ENCODE measurements at places on chromosomes 1 and 21. TPM values are rescaled to one million over a fixed set of nuclear protein-coding genes. Genes with fewer than 3 reads are reported as not detected.

- no peaks in the 10 kb centered on the region for H3K36me3 ChIP-seq
- no peak overlapping the region for H3K27ac ChIP-seq
- H3K4me1 ChIP-seq = no peaks in the 10 kb centered on the region
- DNase-seq = no peak
- H3K27me3 ChIP-seq = no peaks in the 10 kb centered on the region
These were observed 104.8 kb downstream of the RGL1 start for GRCh38 chr1:183909672-183910071.

GRCh38 chr21:40472013-40472412 is 374.9 kb downstream of the DSCAM start:
- H3K4me3 ChIP-seq = no peak overlapping the region
- no peaks in the 10 kb centered on the region for H3K4me1 ChIP-seq
- H3K27ac ChIP-seq = no peak overlapping the region
- no peaks in the 10 kb centered on the region for H3K36me3 ChIP-seq

Gene HORMAD1
- not detected for total RNA-seq

DNA sequence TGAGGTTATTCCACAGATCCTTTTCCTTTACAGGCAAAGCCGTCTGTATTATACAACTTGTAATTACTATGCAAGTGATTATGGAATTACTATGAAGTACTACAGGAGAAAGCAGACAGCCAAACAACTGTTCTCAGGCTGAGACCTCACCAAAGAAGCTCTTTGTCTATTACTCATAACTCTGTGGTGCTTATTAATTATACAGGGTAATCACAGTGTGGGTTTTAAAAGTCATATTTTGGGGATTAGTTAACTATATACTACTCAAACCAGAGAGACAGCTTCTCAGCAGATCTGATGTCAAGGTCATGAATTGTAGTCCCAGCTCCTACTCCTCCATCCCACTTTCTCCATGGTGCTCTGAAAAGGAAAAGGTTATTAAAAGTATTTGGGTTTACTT is 49.6 kb downstream of the CTTNBP2NL start:
- no peaks in the 10 kb centered on the region for H3K27me3 ChIP-seq
- DNase-seq = no peak
- H3K4me3 ChIP-seq = no peak overlapping the region
- peaks cover 8% of the 10 kb centered on the region for H3K36me3 ChIP-seq

GRCh38 chr1:241163363-241163762 is 193.6 kb downstream of the RGS7 start:
- H3K27me3 ChIP-seq = no peaks in the 10 kb centered on the region
- H3K36me3 ChIP-seq = no peaks in the 10 kb centered on the region
- no peak for DNase-seq
- no peak overlapping the region for H3K27ac ChIP-seq
- H3K4me3 ChIP-seq = no peak overlapping the region

Gene VWA5B1
- 2.3 TPM for total RNA-seq

GRCh38 chr1:24954022-24954421 is 23.9 kb upstream of the RUNX3 start:
- no peak overlapping the region for H3K27ac ChIP-seq
- H3K36me3 ChIP-seq = no peaks in the 10 kb centered on the region
- no peak for DNase-seq

Gene CCDC185
- not detected for total RNA-seq

DNA sequence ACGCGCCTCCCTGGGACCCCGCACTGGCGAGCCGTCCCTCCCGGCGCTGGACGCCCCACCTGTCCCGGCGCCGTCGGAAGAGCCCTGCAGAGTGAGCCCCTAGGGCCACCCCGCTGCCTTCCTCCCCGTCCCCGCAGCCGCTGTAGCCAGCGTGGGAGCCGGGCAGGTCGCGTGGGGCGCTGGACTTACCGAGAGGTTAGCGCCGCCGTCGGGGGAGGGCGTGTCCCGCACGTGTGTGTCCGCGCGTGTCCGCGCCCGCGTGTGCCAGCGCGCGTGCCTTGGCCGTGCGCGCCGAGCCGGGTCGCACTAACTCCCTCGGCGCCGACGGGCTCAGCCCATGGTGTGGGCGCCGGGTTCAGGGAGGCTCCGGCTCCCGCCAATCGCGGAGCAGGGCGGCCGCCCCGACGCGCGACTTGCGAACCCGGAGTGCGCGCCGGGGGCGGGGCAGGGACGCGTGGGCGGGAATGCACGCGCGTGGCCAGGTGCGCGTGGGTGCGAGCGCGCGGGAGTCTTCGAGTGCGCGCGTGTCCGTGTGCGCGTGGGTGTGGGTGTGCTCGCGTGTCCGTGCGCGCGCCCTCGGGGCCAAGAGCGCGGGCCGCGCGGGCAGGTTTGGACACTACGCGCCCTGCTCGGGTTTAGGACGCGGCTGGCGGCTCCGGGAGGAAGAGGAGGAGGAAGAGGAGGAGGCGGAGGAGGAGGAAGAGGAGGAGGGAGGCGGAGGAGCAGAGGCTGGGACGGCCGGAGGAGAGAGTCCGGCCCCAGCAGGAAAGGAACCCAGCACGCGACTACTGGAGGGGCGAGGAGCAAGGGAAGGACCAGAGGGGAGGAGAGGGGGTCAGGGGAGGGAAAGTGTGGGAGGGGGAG is 145.2 kb upstream of the ETS2 start:
- H3K4me3 ChIP-seq = peak overlapping the region; percentile 61
- no peak for DNase-seq
- H3K4me1 ChIP-seq = peaks cover 4% of the 10 kb centered on the region
- no peak overlapping the region for H3K27ac ChIP-seq

GRCh38 chr1:230109895-230110667 is 43.0 kb downstream of the GALNT2 start:
- H3K4me1 ChIP-seq = peaks cover 27% of the 10 kb centered on the region
- H3K36me3 ChIP-seq = no peaks in the 10 kb centered on the region
- DNase-seq = no peak
- no peaks in the 10 kb centered on the region for H3K27me3 ChIP-seq
- H3K27ac ChIP-seq = no peak overlapping the region

GRCh38 chr21:34888569-34889319 is 160.4 kb downstream of the RUNX1 start:
- peaks cover 62% of the 10 kb centered on the region for H3K27me3 ChIP-seq
- DNase-seq = peak; percentile 86
- H3K27ac ChIP-seq = no peak overlapping the region
- H3K36me3 ChIP-seq = no peaks in the 10 kb centered on the region

- no peaks in the 10 kb centered on the region for H3K27me3 ChIP-seq
- H3K4me1 ChIP-seq = no peaks in the 10 kb centered on the region
- no peak overlapping the region for H3K27ac ChIP-seq
- no peak overlapping the region for H3K4me3 ChIP-seq
These were observed 80.3 kb downstream of the TENT5C start for GRCh38 chr1:117685936-117686806.

Gene S100A8
- total RNA-seq = not detected

Gene CELA3B
- total RNA-seq = not detected

DNA sequence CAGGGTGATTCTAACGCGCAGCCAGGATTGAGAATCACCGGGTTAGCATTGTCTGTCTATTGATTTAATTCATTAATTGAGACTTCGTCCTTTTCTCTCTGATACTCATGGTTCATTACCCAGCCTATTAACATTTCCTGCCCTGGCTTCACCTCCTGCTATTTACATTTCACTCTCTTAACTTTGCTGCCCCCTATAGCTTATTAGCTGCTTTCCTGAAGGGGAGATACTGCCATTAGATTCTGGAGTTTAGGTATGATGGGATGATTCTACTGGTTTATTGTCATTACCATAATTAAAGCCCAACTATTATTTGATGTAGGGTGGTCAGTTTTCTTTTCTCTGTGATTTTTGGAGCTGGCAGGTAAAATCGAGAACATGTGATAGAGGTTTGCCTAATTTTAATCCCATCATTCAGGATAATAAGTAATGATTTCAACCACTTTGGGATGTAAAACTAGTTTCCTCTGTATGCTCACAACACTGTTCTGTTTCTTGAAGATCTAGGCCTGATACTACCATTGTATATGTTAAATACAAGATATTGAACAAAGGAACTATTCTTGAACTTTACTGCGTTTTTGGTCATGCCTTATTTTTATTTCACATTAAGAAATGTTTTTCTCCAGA is 6.4 kb downstream of the PPP2R5A start:
- no peaks in the 10 kb centered on the region for H3K36me3 ChIP-seq
- H3K4me3 ChIP-seq = no peak overlapping the region
- peaks cover 10% of the 10 kb centered on the region for H3K4me1 ChIP-seq
- no peak overlapping the region for H3K27ac ChIP-seq
- H3K27me3 ChIP-seq = no peaks in the 10 kb centered on the region

DNA sequence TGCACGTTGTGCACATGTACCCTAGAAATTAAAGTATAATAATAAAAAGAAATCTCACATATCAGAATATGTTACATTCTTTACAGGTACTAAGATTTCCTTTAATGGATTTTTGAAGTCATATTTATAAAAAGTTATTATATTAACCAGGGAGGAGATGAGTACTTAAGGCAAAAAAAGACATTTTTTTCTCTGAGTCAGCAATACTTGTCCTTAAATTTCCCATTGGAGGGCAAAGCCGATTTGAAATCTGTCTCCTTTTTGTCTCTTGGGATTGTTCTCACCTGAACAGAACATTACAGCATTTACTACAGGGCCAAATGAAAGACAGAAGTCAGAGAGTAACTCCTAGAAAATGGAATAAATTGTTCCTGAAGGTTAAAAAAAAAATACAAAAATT is 26.3 kb upstream of the SLC16A1 start:
- H3K36me3 ChIP-seq = no peaks in the 10 kb centered on the region
- no peak overlapping the region for H3K4me3 ChIP-seq
- H3K4me1 ChIP-seq = no peaks in the 10 kb centered on the region
- no peak for DNase-seq

Gene AQP10
- total RNA-seq = not detected

Gene LCE2B
- total RNA-seq = not detected

- no peaks in the 10 kb centered on the region for H3K4me1 ChIP-seq
- no peaks in the 10 kb centered on the region for H3K27me3 ChIP-seq
- H3K27ac ChIP-seq = no peak overlapping the region
- no peaks in the 10 kb centered on the region for H3K36me3 ChIP-seq
These were observed 544.6 kb downstream of the AMY1C start for GRCh38 chr1:104294259-104294658.

GRCh38 chr1:8701794-8702471 is 115.5 kb downstream of the RERE start:
- DNase-seq = no peak
- peak overlapping the region; percentile 86 for H3K27ac ChIP-seq
- no peaks in the 10 kb centered on the region for H3K27me3 ChIP-seq
- peak overlapping the region; percentile 79 for H3K4me3 ChIP-seq
- no peaks in the 10 kb centered on the region for H3K36me3 ChIP-seq
- H3K4me1 ChIP-seq = peaks cover 22% of the 10 kb centered on the region

DNA sequence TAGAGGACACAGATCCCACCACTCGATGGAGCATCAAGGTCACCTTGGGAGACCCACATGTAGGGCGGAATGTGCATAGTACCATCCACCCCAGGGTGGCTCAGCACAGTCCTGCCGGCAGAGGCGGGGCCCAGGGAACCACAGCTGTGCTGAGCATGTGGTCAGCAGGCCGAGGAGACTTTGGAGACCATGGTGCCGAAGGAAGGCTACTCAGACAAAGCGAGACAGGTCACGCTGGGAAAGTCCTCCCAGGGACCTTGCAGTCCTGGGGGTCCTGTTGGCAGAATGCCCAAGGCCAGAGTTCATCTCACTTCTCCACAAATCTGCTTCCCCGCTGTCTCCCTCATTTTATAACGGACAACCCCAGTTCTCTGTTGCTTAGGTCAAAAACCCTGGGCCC is 22.5 kb downstream of the WNT3A start:
- H3K36me3 ChIP-seq = no peaks in the 10 kb centered on the region
- no peak overlapping the region for H3K4me3 ChIP-seq
- H3K27me3 ChIP-seq = peaks cover 4% of the 10 kb centered on the region
- no peak for DNase-seq
- no peaks in the 10 kb centered on the region for H3K4me1 ChIP-seq

DNA sequence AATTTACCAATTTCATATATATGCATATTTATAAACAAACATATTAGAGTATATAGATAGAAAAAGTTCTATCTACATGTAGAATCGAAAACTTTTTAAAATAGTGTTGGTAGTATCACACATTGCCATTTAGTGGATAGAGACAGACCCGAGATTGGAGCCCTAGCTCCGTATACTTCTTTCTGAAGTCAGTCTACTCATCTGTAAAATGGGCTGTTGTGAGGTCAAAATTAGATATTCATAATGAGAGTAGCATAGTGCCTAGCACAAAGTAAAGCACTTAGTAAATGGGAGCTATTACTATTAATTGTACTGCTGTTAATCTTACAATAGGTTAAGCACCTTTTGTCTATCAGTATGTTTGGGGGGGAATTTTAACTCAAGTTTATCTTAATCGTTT is 4.2 kb upstream of the RSPH1 start:
- H3K27me3 ChIP-seq = 0 out of 2 replicates have a peak, but pooled peaks cover under 1% of the 10 kb centered on the region
- H3K4me1 ChIP-seq = peaks cover 7% of the 10 kb centered on the region
- H3K4me3 ChIP-seq = no peak overlapping the region
- DNase-seq = no peak
- H3K36me3 ChIP-seq = no peaks in the 10 kb centered on the region

Gene LRRC38
- 0.63 TPM for total RNA-seq

- H3K27ac ChIP-seq = no peak overlapping the region
- H3K4me1 ChIP-seq = no peaks in the 10 kb centered on the region
- no peak for DNase-seq
- H3K4me3 ChIP-seq = no peak overlapping the region
These were observed 9.8 kb downstream of the DNAJC6 start for GRCh38 chr1:65319141-65319540.

DNA sequence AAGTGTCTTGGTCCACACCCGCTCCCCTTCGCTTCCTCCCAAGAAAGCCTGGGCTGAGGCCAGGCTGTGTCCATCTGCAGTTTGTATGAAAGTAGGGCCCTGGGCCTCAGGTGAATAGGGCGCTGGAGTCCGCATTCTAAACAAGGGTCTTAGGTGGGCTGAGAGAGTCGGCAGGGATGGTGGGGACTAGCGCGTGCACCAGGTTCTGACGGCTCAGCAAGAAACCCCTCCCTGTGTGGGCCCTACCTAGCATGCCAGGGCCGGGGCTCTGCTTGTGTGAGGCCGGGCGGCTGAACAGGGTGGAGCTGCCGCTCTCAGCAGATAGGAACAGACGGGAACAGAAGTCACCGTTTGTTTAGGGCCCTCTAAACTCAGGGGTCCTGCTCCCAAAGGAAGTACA is 1.7 kb downstream of the ACTRT2 start:
- peaks cover 10% of the 10 kb centered on the region for H3K4me1 ChIP-seq
- H3K27me3 ChIP-seq = no peaks in the 10 kb centered on the region
- no peaks in the 10 kb centered on the region for H3K36me3 ChIP-seq

DNA sequence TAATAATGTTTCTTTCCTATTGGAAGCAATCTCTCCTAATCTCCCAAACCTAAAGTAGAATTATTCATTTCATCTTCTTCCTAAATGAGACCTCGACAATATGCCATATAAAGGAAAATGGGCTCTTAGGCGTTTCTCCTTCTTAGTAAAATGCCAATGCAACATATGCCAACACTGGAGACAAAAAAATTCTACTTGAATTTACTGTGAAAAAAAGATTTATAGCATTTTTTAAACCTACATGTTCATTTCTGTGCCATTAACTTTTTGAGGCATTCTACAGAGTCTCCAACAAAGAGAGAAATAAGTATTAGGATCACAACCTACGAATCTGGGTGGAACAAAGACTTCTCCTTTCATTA is 1.3 kb downstream of the WDR47 start:
- peak overlapping the region; percentile 85 for H3K4me3 ChIP-seq
- no peak for DNase-seq
- no peaks in the 10 kb centered on the region for H3K4me1 ChIP-seq
- no peak overlapping the region for H3K27ac ChIP-seq
- no peaks in the 10 kb centered on the region for H3K36me3 ChIP-seq

Measured in H1 (cell line).